ENCODE measurements at places on chromosomes 4 and X. TPM values are rescaled to one million over a fixed set of nuclear protein-coding genes. Genes with fewer than 3 reads are reported as not detected.

GRCh38 chr4:101126059-101126458 is 221.3 kb downstream of the PPP3CA start:
- no peak for DNase-seq

GRCh38 chr4:1904042-1904441 is 32.8 kb downstream of the NSD2 start:
- no peak for DNase-seq

Gene PPP2R2C
- polyA plus RNA-seq, result 0.08 TPM

DNA sequence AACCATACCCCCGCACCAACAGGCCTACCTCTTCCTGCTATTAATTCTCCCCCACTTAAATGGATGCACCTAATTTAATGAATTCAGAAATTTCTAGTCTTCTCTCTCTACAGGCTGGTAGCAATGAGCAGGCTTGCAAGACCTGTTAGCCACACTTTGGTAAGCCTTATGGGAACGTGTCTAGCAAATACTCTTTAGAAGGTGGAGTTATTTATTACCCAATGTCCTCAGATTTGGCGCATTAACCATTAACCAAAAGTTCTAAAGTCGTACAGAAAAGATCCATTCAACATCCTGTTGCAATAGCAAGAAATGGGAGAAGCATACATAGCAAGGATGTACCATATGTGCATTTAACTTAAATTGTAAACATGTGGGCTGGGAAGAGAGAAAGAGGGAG is 47.5 kb downstream of the SLITRK2 start:
- no peak for DNase-seq

Gene ZDHHC9
- 8.1 TPM for polyA plus RNA-seq

DNA sequence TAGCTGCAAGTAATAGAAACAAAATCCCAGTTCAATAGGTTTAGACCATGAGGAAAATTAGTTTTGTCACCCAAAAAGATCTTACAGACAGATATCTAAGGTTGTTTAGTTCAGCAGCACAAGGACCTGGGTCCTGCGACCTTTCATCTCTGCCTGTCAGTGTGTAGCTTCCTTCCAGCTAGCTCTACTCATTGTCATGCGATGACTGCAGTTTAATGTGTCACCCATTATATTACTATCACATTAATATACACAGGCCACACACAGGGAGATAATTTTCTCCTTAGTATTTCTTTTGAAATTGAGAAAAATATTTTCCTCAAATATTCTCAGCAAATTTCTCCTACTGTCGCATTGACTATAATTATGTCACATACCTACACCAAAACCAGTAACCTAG is 232.1 kb upstream of the ARSJ start:
- DNase-seq, result no peak

DNA sequence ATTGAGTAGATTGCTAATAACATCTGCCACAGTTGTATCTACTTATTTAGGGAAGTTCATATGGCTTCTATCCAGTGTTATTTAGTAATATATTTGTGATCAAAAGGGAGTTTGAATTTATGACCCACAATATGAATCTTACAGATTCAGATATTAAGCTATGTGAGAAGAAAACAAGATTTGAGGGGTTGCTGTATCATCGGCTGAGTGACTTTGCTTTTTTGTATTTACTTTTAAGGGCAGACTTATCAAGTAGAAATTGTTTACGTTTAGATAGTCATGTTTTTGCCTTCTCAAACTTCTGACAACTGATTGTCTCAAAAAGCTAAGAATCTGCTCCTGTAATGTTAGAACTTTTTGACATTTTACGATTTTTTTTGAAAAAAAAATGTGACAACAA is 17.2 kb upstream of the DCK start:
- DNase-seq, result no peak

GRCh38 chrX:69256291-69256565 is 91.0 kb upstream of the PJA1 start:
- no peak for DNase-seq

- DNase-seq, result no peak
These were observed 915 bp upstream of the RAB33B start for GRCh38 chr4:139453041-139453370.

GRCh38 chrX:38409289-38409688 is 56.9 kb downstream of the OTC start:
- DNase-seq, result no peak

Measured in SK-N-SH (cell line).